Omental fat pad (tissue), 4 donors: ENCODE measurements at places on chromosomes 7 and 10.

GRCh38 chr10:77201135-77202106 lies 436.2 kb downstream of the KCNMA1 start:
- DNase-seq = no peak

- no peak for DNase-seq
Observed at GRCh38 chr10:76114581-76115001, 683.2 kb downstream of the LRMDA start.

GRCh38 chr7:108972004-108972403 lies 402.3 kb downstream of the DNAJB9 start:
- no peak for DNase-seq

GRCh38 chr10:11861341-11861740 lies 38.2 kb downstream of the PROSER2 start:
- DNase-seq = no peak

- DNase-seq = no peak
Observed at GRCh38 chr10:100896876-100897461, 15.8 kb upstream of the SLF2 start.

- no peak for DNase-seq
Observed at GRCh38 chr7:105766421-105767073, 109.9 kb downstream of the ATXN7L1 start.

GRCh38 chr10:5805711-5806110 lies 7.5 kb downstream of the GDI2 start:
- DNase-seq = no peak

- DNase-seq = no peak
Observed at GRCh38 chr10:118800920-118801319, 46.1 kb upstream of the CACUL1 start.

- no peak for DNase-seq
Observed at GRCh38 chr10:132812520-132812919, 26.6 kb upstream of the NKX6-2 start.

DNA sequence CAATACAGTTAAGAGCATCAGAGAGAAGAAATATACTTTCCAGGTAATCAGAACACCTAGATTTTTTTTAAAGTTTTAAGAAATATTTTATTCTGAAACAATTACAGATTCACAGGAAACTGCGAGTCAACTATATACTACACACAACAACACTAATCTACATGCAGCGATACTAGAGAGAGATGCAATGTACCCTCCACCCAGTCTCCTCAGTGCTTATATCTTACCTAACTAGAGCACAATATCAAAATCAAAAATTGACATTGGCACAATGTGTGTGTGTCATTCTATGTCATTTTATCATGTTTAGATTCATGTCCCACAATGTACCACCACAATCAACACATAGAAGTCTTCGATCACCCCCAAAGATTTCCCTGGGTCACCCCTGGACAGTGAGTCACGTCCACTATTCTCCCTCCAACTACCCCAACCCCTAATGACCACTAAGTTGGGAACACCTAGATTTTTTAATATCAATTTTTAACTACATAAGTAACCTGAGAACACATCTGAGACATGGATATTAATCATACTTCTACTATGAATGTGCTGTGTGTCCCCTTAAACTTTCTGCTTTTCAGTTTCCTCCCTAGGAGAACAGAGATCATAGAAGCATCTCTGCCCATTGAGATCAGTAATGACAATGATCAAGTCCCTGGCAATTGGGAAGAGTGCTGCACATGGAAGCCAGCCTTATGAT lies 86.5 kb downstream of the GSAP start:
- DNase-seq = no peak

DNA sequence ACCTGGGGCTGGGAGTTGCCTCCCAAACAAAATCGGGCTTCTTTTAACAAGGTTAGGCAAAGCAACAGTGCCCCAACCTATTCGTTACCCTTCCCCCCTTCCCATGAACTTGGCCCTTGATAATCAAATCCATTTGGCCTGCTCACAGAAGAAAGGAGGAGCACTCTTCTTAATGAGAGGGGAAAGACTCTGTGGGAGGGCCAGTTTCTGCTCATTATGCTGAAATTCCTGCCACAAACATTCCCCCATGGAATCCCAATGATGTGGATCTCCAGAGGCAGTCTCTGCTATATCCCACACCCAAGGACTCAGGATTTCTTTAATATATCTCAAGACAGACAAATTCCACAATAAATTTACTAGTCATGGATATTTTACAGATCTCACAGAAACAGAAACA lies 43.0 kb downstream of the LSM5 start:
- DNase-seq = no peak

GRCh38 chr10:110479710-110480109 lies 18.0 kb upstream of the DUSP5 start:
- DNase-seq = no peak

DNA sequence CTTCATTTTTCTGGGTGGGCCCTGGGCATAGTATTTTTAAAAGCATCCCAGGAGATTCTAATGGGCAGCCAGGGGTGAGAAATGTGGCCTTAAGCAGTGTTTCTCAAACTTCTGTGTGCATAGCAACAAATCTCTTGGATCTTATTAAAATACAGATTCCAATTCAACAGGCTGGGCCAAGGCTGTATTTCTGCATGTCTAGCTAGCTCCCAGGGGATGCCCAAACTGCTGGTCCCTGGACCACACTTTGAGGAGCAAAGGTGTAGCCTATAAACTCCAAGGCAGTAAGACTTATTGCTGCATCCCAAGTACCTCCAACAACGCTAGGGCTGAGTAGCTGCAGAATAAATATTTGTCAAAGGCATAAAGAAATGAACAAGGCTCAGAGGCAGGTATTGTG lies 292.9 kb upstream of the ZMIZ1 start:
- no peak for DNase-seq
